ENCODE measurements at places on chromosomes 4 and X. TPM values are rescaled to one million over a fixed set of nuclear protein-coding genes. Genes with fewer than 3 reads are reported as not detected.

ARMCX2 gene
- not detected for total RNA-seq

OTC gene
- not detected for total RNA-seq

TCEAL6 gene
- not detected for total RNA-seq

TRIM60 gene
- total RNA-seq, result not detected

CCNA2 gene
- total RNA-seq, result 49.1 TPM

FDCSP gene
- not detected for total RNA-seq

BMPR1B gene
- total RNA-seq, result 7.7 TPM

OCIAD1 gene
- total RNA-seq, result 124 TPM

PCDH11X gene
- total RNA-seq, result not detected

AVPR2 gene
- total RNA-seq, result not detected

ERAS gene
- total RNA-seq, result 0.19 TPM

RASL11B gene
- total RNA-seq, result 0.14 TPM

CYSLTR1 gene
- not detected for total RNA-seq

CENPE gene
- total RNA-seq, result 6.8 TPM

IL3RA gene
- total RNA-seq, result 0.95 TPM

PPBP gene
- total RNA-seq, result not detected

IQSEC2 gene
- 38.2 TPM for total RNA-seq

SMPX gene
- total RNA-seq, result not detected

CITED1 gene
- total RNA-seq, result 1.2 TPM

CT45A3 gene
- total RNA-seq, result not detected

USP17L10 gene
- total RNA-seq, result not detected

MCF2 gene
- total RNA-seq, result not detected

SOWAHB gene
- total RNA-seq, result not detected

G6PD gene
- total RNA-seq, result 1,560 TPM

AFM gene
- not detected for total RNA-seq

SLC34A2 gene
- 0.19 TPM for total RNA-seq

LRBA gene
- total RNA-seq, result 7.8 TPM

HSFX3 gene
- not detected for total RNA-seq

LRCH2 gene
- total RNA-seq, result not detected

PPEF2 gene
- total RNA-seq, result not detected

CABS1 gene
- total RNA-seq, result not detected

HHIP gene
- 0.78 TPM for total RNA-seq

UVSSA gene
- 5.0 TPM for total RNA-seq

SNCA gene
- total RNA-seq, result 0.74 TPM

DCUN1D4 gene
- total RNA-seq, result 26.2 TPM

KLHL4 gene
- total RNA-seq, result 4.9 TPM

Measured in A549 treated with ZK216348 at 1 μM for 4 hours (cell line).